ENCODE measurements at places on chromosomes 12 and 14.

GRCh38 chr12:95721320-95721719 lies 69.2 kb downstream of the NTN4 start:
- DNase-seq: no peak

DNA sequence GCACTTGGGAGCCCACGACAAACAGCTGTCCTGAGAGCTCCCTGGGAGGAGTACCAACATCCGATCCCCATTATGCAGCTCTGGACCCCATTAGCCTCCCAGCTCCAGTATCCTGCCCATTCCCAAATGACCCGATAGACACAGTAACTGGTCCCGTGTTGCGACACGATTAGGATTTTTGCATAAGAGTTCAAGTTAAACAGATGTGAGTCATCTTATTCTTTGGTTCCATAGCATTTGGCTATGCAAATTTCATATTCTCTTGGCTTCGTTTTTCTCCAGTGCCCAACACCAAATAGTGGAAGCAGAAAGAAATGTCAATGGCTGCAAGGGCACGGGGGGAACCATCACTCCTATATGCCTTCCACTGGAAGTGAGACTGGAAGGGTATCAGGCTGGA lies 43.0 kb upstream of the LRRC10 start:
- DNase-seq: no peak

- no peak for DNase-seq
These were observed 42.9 kb upstream of the ATP23 start for GRCh38 chr12:57898308-57898970.

- no peak for DNase-seq
These were observed 605.1 kb downstream of the VRK1 start for GRCh38 chr14:97402279-97402678.

DNA sequence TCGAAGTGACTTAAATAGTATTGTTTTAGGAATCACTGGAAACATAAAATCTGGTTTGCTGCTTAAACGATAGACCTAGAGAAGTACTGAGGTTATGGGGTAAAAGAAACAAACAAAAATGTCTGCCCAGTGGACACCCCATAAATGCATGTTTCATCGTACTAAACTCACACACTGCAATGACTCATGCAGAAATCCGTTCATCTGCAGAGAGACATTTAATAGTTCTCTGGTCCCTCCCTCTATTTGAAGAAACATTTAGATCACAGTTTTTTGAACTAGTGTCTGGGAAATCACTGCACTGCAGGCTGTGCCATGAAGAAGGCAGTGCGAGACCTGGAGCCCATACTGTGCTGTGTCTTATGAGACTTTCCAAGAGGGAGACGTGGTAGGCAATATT lies 25.5 kb downstream of the SLC17A8 start:
- DNase-seq: no peak

GRCh38 chr12:87967871-87968270 lies 61.3 kb downstream of the C12orf50 start:
- DNase-seq: no peak

- no peak for DNase-seq
These were observed 28.2 kb upstream of the MMP17 start for GRCh38 chr12:131799828-131800593.

- no peak for DNase-seq
These were observed 6.5 kb downstream of the NACA start for GRCh38 chr12:56718636-56719035.

- DNase-seq: no peak
These were observed 31.9 kb downstream of the NOPCHAP1 start for GRCh38 chr12:105018012-105018411.

GRCh38 chr12:98828802-98829600 lies 183.9 kb downstream of the APAF1 start:
- no peak for DNase-seq

GRCh38 chr14:27409944-27410343 lies 812.1 kb upstream of the NOVA1 start:
- DNase-seq: no peak

DNA sequence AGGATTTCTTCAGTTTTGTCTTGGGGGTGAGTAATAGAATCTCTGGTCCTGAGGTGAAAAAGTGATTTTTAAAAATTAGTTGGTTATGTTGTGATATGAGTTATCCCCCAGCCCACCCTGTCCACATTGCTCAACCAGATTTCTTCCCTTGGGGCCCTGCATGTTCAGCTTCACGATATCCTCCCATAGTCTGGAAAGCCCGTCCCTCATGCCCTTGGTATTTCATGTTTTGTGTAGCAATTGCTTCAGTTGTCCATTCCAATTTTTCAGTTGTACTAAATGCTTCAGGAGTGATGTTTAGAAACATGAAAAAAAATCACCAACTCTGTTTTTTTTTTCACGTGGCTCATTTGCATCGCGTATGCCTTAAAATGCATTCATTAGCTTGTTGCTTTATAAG lies 17.5 kb upstream of the BICD1 start:
- DNase-seq: no peak

- DNase-seq: no peak
These were observed 720.9 kb downstream of the FSCB start for GRCh38 chr14:43786066-43786762.

DNA sequence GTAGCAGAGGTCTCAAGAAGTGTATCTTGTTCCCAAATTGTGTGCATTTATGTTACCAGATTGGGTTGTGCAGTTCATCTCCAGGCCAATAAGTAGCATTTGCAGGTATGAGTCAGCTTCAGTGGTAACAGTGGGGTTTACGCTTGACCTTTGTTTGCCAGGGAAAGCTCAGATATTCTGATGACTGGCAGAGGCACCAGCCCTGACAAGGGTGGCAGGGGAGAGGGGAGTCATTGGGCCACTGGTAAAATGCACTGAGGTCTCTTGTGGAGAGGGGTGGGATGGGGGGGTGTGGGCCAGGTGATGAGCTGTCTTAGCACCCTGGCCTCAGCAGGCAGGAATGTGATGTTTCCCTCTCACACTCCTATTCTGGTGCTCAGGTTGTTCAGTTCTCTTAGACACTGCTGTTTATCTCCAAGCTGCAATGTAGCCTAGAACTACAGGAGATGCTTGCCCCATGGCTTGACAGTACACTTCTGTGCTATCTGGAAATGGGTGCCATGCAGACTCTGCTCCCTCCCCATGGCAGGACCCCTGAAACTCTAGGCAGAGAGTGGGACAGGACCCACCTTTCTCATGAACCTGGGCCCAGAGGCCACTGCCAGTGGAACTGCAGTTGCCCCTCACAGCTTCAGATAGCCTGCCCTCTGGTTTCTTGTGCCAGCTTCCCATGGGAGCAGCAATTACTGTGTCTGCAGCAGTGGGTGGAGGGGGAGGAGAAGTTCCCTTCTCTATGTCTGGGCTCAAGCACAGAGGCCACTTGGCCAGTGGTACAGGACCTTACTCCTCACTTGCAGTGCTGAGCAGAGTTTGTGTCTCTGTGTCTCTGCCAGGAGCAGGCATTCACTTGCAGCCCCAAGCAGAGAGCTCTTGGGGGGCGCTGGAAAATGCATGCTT lies 31.9 kb downstream of the USP15 start:
- DNase-seq: no peak

DNA sequence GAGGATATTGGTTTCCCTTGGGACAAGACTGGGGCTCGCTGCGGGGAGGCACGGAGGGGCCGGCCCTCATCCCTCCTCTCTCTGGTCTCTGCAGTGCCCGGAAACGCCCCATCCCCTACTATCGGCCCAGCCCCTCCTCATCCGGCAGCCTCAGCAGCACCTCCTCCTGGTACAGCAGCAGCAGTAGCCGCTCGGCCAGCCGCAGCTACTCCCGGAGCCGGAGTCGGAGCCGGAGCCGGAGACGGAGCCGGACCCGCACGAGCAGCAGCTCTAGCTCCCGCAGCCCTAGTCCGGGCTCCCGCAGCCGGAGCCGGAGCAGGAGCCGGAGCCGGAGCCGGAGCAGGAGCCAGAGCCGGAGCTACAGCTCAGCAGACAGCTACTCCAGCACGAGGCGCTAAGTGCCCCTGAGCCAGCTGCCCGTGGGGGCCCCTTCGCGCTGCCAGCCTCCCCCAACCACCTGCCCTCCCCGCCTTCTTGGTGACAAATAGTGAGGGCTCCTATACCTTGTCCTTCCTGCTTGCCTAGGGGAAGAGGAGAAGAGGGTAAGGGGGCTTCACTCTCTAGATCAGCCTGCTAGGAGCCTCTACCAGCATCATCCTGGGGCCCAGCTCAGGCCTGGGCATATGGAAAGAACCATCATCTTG lies 22.2 kb upstream of the HSPB8 start:
- DNase-seq: no peak

GRCh38 chr12:79424109-79424721 lies 266.5 kb downstream of the PAWR start:
- no peak for DNase-seq

GRCh38 chr14:44937547-44937946 lies 24.2 kb downstream of the KLHL28 start:
- no peak for DNase-seq

GRCh38 chr12:8894986-8895385 lies 19.3 kb upstream of the PHC1 start:
- no peak for DNase-seq

- DNase-seq: no peak
These were observed 91.1 kb downstream of the FBXL14 start for GRCh38 chr12:1503281-1503711.

DNA sequence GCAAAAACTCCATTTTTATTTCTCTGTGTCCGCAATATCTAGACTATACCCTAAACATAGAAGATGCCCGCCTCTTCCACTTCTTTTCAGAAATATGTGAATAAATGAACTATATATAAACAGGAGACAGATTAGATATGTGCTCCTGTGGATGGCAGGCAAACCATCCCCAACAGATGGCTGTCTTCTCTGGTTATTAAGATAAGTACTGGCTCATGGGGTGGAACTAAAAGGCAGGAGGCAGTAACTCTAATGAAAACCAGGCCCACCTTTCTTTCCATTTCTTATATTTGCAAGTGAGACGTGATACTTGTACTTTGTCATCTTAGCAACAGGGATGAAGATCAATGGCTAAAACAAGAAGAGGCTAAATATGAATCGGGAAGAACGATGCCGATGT lies 20.2 kb downstream of the E2F7 start:
- DNase-seq: no peak

GRCh38 chr12:11981121-11981733 lies 89.5 kb upstream of the BCL2L14 start:
- DNase-seq: peak; percentile 3

- no peak for DNase-seq
These were observed 240.5 kb upstream of the DAAM1 start for GRCh38 chr14:58947814-58948445.

DNA sequence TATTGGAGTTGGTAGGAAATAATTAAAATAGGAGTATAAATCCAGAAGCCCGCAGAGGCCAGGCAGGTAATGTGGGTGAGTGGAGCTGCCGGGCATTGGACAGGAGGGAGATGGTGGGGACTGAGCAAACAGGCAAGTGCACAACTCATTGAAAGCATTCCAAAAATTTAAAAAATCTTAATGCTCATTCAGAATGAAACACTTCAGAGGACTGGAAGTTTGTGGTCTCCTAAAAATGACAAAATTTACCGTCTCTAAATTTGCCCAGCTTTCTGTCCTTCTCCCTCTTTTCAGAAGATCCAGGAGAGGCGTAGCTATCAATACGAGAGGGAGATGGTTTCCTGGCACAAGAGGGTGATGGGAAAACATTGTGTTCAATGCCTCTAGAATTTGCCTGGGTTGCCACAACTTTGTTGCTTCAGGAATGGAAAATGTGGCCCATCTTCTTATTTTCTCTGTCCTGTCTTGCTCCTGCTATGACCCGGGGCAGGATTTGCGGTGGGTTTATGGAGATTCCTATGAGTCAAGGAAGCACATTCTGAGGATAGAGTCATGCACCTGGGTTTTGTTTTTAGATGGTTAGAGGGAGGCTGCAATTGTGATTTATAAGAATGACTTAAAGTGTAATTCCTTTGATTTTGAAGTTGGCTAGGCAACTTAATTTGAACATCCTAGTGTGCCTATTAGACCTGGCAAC lies 72.2 kb downstream of the BORCS5 start:
- no peak for DNase-seq

DNA sequence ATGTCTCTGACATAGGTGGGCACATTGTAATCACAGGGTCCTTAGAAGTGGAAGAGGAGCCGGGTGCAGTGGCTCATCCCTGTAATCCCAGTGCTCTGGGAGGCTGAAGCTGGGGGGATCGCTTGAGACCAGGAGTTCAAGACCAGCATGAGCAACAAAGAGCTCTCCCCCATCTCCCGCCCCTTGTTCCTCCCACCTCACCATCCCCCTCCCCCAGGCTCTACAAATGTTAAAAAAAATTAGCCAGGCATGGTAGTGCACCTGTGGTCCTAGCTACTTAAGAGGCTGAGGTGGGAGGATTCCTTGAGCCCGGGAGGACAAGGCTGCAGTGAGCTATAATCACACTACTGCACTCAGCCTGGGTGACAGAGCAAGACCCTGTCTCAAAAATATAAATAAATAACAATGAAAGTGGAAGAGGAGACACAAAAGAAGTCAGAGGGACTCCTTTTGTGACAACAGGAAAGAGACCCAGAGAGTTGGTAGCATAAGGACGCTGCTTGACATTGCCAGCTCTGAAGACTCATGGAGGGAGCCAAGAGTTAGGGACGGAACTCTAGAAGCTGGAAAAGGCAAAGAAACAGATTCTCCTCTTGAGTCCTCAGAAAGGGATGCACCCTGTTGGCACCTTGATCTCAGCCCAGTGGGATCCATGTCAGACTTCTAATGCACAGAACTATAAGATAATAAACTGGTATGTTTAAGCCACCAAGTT lies 29.6 kb upstream of the CSRP2 start:
- DNase-seq: no peak

DNA sequence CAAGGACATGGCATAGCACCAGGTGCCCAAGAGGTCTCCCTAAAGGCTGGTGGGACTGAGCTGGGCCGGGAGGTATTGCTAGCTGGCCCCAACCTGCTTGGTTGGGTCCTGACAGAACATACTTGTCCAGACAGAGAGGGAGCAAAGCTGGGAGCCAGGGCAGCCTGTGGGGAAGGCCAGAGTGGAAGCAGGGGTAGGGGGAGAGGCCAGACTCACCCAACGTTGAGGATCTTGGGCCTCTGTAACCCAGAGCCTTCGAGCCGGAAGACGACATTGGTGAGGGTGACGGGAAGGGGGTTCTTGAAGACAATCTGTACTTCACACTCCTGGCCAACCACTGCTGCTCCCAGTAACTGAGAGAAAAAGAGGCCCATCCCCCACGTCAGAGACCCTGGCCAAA lies 9.0 kb downstream of the TGM1 start:
- no peak for DNase-seq

GRCh38 chr12:76265424-76266180 lies 82.6 kb downstream of the BBS10 start:
- no peak for DNase-seq

- no peak for DNase-seq
These were observed 35.8 kb downstream of the ATP2A2 start for GRCh38 chr12:110316861-110317260.

DNA sequence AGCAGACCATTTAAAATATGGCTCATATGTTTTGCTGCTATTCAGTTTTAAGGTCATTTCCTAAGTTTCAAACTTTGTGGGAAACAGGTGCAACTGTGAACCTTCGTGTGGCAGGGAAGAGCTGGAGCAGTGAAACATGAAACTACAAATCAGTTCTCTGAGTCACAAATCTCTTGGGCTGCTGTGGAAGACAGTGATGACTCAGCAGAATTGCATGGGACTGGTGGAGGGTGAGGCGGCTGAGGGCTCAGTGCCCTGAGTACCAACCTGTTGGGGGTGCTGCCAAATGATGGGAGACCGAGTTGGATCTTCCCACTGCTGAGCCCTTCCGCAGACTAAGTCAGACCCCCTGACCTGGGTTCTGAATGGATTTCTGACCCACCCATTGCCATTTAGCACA lies 8.4 kb upstream of the CALM1 start:
- DNase-seq: no peak

GRCh38 chr12:26100666-26101349 lies 24.0 kb downstream of the BHLHE41 start:
- no peak for DNase-seq

All from stimulated activated CD8-positive, alpha-beta memory T cell treated with anti-CD3 and anti-CD28 coated beads, Interleukin-7, amount 100 ng/mL, for 1 hour (primary cell).